Stromal cell of bone marrow (primary cell): ENCODE measurements at places on chromosomes 11 and 22.

- DNase-seq, result no peak
Measured at GRCh38 chr11:92168936-92169335, 55.7 kb upstream of the FAT3 start.

DNA sequence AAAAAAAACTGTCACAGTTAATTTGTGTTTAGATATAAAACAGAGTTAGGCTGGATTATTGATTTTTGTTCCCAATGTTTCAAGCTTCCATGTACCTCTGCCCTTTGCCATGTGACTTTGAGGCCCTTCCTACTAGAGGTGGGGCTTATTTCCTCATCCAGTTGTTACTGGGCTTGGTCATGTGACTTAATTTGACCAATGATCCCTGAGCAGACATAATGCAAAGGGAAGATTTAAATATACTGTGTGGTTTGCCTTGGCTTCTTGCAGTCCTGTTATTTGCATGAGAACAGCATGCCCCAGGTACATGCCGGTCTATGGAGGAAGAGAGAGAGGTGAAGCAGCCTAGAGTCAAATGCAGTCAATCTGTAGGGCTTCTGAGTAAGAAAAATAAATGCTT, 347.0 kb downstream of the MIAT start:
- no peak for DNase-seq

DNA sequence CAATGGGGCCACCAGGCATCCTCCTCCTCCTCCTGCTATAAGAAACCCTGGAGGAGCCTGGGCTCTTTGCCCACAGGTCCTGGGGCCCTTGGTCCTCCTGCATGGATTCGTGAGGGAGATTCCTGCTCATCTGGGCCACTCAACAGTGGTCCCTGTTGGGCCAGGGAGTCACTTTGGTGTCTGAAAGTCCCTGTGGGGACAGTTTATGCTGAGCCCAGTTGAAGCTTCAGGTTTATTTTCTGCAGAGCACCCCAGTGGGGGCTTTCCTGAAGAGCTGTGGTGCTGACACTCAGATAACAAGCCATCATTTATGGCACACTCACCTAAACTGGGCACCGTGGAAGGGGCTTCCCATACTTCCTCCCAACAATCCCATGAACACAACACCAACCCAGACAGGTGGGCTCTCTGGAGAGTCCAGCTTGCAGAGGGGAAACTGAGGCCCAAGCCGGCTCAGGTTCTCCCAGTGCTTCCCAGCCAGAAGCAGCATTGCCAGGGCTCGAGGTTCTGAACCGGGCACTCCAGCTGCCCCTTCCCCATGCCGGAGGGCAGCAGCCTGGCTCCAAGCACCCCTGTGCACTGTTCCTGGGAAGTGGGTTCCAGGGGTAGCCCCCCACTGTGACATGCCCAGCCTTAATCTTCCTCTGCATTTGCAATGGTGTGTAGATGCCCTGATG, 91.3 kb downstream of the MYEOV start:
- no peak for DNase-seq

DNA sequence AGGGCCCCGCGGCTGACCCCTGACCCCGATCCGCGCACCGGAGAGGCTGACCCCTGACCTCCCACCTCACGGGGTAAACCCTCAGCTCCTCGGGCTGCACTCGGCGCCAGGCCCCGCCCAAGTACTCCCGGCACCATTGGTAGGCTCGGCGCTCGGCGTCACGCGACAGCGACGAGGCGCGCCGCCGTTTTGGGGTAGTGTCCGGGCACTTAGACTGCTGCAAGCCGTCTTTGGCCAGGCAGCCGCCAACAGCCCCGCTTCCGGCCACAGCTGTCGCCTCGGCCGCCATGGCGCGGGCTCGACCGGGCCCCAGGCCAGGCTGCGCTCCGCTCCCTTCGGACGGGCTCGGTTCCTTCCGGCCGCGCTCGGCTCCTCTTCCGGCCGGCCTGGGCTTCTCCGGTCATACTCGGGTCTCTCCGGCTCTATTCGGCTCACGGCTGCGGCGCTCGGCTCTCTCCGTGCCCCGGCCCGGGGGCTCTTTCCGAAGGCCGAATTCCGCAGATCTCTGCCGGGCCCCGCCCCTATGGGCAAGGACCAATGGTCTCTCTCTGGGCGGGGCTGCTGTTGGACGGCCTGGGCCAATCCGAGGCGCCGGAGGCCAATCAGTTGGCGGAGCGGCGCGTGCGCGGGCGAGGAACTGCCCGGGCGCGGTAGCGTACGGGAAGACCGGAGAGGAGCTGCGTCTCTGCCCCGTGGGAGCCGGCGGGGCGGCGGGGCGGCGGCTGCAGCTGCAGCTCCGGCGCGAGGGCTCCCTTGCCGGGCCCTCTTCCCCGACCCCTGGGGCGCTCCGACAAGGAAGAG, at the start of gene CHKB:
CHKB (minus strand) TSS at position 357 of the 801 bp plus-strand sequence; CDS start at position 289, 68 bp downstream.
- peak; percentile 97 for DNase-seq

- no peak for DNase-seq
Measured at GRCh38 chr22:43404673-43405385, 7.0 kb upstream of the MPPED1 start.

GRCh38 chr22:46672731-46673130, 52.5 kb downstream of the GRAMD4 start:
- DNase-seq, result no peak

GRCh38 chr22:23207729-23208393, 27.6 kb downstream of the BCR start:
- DNase-seq, result no peak

DNA sequence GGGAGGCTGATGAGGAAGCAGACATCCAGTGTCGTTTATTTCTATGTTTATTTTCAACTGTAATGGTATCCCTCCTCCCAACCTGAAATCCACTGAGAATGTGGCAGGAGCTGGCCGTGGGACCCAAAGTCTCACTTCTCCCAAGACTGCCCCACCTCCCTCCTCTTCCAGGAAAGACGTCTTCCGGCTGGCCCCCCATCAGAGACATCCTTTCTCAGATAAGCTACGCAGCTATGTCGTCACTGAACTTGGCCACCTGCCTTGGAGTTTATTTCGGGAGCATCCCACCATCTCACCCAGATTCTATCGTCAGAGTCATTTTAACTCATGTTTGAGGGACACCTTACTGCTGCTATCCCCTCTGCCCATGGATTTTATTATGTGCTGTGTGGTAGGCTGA, 13.9 kb downstream of the TMEM184B start:
- no peak for DNase-seq

GRCh38 chr11:114281388-114281956, 14.7 kb upstream of the NNMT start:
- DNase-seq, result no peak

DNA sequence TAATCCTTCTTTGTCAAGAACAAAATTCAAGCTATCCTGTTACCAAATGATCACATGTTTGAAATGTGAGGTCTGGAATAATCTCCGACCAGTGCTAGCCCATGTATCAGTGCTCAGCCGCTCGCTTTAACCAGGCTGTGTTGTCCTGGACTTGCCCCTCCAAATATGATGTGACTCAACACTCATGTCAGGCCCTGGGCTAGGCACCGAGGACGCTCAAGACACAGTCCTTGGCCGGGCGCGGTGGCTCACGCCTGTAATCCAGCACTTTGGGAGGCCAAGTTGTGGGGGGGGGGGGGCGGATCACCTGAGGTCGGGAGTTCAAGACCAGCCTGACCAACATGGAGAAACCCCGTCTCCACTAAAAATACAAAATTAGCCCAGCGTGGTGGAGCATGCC, 54.1 kb upstream of the WNT7B start:
- no peak for DNase-seq

DNA sequence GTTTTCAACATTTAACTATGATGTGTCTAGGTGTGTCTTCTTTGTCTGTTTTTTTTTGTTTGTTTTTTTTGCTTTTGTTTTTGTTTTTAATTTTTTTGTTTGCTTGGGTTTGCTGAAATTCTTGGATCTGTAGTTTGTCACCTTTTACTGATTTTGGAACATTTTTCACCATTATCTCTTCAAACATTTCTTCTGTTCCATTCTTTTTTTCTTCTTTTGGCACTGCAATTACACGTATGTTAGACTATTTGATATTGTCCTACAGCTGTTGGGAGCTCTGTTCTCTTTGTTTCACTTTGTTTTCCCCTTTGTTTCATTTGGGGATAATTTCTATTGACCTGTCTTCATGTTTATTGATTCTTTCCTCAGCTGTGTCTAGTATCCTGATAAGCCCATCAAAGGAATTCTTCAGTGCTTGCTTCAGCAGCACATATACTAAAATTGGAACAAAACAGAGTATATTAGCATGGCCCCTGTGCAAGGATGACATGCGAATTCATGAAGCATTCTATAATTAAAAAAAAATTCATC, 60.8 kb downstream of the KREMEN1 start:
- no peak for DNase-seq

- DNase-seq, result no peak
Measured at GRCh38 chr11:60343094-60343704, 16.1 kb downstream of the MS4A6E start.

GRCh38 chr11:1913271-1914060, 6.0 kb upstream of the TNNT3 start:
- no peak for DNase-seq

- no peak for DNase-seq
Measured at GRCh38 chr11:78798663-78799062, 224.0 kb upstream of the NARS2 start.

- no peak for DNase-seq
Measured at GRCh38 chr22:25386538-25386884, 167.1 kb downstream of the CRYBB2 start.

- no peak for DNase-seq
Measured at GRCh38 chr11:99822846-99823565, 802.3 kb downstream of the CNTN5 start.

GRCh38 chr11:61593151-61593550, 12.3 kb upstream of the SYT7 start:
- DNase-seq, result no peak

- DNase-seq, result no peak
Measured at GRCh38 chr22:30810105-30810504, 115.4 kb downstream of the OSBP2 start.

DNA sequence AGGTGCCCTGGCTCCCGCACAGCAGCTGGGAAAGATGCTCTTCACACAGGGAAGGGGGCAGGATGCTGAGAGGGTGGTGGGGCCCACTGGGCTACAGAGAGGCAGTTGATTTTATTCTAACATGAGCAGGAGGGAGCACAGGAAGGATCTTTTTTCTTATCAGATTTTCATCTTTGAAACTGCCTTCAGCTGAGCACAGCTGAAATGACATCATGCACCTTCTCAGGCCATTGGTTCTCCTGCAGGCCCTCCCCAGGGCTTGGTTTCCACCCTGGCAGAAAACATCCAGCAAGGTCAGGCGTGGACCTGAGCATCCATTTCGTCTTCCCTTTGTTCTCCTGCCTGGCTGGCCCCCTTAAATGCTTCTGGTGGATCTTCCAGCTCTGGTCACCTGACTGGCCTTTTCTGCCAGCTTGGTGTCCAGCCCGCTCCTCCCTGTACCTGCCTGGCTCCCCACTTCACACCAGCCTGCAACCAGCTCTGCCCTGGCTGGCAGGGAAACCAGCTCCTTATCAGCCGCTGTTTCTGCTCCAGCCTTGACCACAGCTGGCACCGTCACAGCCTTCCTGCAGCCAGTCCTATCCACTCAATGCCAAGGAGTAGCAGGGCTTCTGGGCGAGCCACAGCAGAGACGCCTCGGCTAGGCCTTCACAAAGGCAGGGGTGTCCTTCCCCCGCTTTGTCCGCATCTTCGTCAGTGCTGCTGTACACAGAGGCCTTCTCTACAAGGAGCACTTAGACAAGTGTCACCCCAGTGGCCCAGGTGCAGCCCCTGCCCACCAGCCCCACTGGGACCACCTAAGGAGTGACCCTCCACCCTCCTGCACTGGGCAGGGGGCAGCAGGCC, 36.5 kb downstream of the TOM1 start:
- DNase-seq, result no peak

GRCh38 chr22:46795140-46795539, 32.7 kb downstream of the TBC1D22A start:
- no peak for DNase-seq

DNA sequence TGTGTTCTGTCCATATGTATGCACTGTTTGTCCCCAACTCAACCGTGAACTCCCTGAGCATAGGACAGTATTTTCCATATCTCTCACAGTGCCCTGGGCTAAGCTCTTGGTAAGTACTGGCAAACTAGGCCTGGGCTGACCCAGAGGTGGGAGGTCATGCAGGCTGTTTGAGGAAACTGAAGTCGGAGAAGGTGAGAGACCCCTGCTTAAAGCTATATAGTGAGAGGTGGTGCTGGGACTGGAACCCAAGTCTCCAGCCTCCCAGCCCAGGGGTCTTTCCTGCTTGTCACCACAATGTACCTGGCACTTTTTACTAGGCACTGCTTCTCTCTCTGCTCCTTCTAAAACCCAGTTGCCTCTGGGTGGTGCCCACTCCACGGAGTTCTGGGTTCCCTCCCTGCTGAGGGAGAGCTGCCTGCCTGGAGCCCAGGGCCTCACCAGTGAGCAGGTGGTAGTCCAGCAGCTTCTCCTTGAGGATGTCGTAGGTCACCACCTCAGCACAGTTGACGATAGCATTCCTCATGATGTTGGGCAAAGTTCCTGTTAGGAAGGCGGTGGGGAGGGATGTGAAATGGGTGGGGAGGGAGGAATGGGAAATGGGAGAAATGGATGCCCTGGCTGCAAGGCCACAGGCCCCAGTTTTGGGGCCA, 4.7 kb downstream of the UCP3 start:
- no peak for DNase-seq

DNA sequence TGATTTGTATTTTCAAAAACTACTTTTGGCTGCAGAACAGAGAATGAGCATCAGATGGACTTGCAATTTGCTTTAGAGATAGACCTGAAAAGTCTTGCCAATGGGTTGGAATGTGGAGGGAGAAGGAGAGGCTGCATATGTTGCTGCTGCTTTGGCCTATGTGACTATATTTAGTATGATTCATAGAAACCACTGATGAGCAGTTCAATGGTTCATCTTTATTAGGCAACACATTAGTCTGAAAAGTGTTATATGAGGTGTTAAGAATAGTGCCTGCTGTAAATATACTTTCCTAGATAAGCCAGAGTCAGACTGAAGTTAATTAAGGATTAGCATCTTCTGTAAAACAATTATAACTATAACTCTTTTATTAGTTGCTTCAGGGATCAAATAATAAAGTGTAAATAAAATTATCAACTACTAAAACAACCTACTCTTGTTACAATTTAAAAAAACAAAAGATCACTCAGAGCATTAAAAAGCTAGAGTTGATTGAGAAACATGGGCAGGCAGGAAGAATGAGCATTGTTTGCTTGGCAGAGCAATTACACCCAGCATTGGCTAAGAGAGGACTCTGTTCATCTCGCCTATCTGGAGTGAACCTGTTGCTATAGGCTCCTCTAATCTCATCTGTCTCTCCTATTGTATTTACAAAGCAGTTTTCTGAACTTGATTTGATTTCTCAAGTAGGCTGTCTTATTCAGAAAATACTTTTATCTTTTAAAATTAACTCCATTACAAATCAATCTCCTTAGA, 36.3 kb downstream of the HORMAD2 start:
- no peak for DNase-seq

GRCh38 chr11:34331329-34331728, 26.5 kb downstream of the ABTB2 start:
- peak; percentile 90 for DNase-seq

GRCh38 chr11:1453611-1454034, 33.0 kb downstream of the MOB2 start:
- no peak for DNase-seq
